Stimulated activated CD8-positive, alpha-beta memory T cell treated with anti-CD3 and anti-CD28 coated beads, Interleukin-7, amount 100 ng/mL, for 24 hours (primary cell): ENCODE measurements at places on chromosomes 4 and X.

DNA sequence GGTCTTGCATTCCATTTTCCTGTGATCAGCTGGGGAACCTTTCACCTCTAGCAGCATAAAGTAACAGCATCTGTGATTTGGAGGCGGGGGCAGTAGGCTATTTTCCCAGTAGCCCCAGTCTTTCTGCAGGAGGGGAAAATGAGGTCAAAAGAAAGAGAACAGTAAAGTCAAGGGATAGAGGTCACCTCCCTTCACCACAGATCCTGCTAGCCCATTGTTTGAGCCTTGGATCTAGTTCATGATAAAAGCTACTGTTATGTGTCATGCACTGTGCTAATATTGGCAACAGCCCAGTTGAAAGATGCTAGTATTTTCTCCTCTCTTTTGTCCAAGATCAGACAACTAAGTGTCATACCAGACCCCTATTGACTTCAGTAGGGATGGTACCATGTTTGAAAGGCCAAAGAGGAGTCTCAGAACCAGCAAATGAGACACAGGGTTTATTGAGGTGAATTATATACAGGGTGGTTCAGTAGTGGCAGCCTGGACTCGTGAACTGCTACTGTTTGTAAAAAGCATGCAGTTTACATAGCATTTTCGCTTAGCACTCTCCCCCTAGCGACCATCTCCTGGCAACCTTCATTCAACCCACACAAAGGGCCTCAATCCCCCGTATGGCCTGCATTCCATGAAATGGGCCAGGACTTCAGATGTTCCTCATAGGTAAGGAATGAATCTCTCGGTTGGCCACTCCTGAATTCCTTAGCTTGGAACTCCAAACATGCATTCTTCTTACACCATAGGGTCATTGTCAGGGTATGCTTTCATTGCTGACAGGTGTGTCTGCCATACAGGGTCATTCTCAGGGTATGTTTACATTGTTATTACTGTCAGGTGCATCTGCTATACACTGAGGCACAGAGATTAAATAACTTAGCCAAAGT is 170.0 kb upstream of the FRMPD4 start:
- DNase-seq, result no peak

- no peak for DNase-seq
These were observed 4.3 kb upstream of the LIMCH1 start for GRCh38 chr4:41533680-41534079.

- no peak for DNase-seq
These were observed 20.4 kb upstream of the FRMPD3 start for GRCh38 chrX:107429090-107429489.

GRCh38 chrX:120365968-120366367 is 4.1 kb downstream of the ATP1B4 start:
- DNase-seq, result no peak

- DNase-seq, result no peak
These were observed 240.8 kb upstream of the DDX53 start for GRCh38 chrX:22758807-22759481.

GRCh38 chrX:153496590-153496959 is 1.8 kb downstream of the BGN start:
- DNase-seq, result no peak

DNA sequence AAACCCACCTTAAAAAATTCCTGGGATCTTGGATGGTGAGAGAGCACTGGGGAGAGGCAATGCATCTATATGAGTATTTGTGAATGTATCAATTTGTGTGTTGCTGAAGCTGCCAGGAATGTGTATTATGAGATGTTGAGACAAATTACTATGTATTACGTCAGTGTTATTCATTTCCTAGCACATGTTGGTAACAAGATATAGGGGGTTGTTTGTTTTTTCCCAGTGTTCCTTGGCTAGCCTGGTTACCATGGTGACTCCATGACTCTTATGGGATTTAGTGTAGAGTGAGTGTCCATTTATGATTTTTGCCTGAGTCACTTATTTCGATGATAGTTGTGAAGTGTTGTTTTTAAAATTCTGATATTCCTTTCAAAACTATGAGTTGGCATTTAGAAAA is 65.6 kb downstream of the RAB40A start:
- DNase-seq, result no peak

DNA sequence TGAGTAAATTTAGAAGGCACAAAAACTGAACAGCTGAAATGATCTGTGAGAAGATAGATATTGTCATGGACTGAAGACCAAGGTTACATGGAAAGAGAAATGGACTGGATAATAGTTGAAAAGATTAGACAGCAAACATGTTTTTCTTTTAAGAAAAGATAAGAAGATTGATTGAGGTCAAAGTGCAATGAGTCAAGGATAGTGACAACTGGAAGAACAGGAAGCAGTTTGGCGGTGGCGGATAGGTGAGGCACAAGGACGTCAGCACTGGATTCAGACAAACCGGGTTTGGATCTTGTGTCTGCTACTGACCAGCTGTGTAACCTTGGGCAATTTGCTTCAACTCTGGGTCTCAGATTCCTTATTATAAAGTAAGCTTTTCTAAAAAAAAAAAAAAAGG is 2.0 kb upstream of the HPGD start:
- DNase-seq, result no peak

DNA sequence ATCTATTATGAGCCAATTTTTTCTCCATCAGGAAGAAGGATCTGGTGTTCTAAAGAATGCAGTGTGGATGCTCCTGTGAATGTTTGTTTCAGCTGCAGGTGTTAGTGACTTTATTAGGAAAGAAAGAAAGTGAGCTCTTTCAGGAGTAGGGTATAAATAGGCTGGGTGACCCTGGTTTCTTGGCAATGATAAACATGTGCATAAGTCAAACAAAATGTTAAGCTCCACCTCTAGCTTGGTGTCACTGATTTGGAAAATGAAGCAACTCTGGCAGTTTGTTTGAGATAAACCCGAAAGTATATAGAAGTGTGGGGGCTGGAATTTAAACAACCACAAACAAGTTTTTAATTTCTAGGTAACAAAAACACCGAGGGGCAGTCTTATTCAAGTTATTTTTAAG is 152.3 kb downstream of the COL4A6 start:
- no peak for DNase-seq

GRCh38 chr4:36509845-36510244 is 228.4 kb downstream of the DTHD1 start:
- DNase-seq, result no peak

DNA sequence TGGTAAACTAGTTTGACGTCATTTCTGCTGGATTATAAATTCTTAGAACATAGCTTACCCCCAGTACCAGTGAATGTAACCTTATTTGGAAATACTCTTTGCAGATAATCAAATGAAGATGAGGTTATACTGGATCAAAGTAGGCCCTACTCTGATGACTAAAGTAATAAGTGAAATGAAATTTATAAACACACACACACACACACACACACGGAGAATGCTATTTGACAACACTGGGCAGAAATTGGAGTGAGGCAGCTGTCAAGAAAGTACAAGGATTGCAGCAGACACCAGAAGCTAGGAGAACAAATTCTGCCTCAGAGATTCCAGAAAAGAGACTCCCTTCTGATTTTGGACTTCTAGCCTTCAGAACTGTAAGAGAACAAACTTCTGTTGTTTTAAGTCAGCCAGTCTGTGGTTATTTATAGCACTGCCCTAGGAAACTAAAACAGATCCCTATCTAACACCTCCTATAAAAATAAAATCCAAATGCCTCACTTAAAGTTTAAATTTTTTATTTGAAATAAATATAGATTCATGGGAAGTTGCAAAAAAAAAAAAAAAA is 448.6 kb downstream of the PCDH18 start:
- DNase-seq, result no peak

DNA sequence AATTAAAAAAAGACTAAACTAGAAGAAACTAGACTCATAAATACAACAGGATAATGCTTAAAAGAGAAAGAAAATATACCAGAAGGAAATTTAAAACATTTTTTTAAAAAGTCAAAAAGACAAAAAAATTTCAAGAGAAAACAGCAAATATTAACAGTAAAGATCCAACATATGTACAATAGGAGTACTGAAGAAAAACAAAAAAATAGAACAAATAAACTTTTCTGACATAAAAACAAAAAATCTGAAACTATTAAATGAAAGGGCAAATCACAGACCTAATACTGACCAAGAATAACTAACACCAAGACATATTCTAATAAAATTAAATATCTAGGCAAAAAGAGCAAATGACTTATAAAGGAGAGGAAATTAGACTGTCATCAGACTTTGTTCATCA is 11.5 kb downstream of the DNAJB14 start:
- no peak for DNase-seq

- DNase-seq, result no peak
These were observed 6.9 kb downstream of the CTBP1 start for GRCh38 chr4:1241936-1242505.

- no peak for DNase-seq
These were observed 154.7 kb downstream of the RAB28 start for GRCh38 chr4:13329340-13329850.

GRCh38 chrX:20947411-20947912 is 426.8 kb upstream of the CNKSR2 start:
- no peak for DNase-seq

- no peak for DNase-seq
These were observed 42.3 kb downstream of the TRIM2 start for GRCh38 chr4:153246446-153247115.

GRCh38 chrX:72054779-72055489 is 76.8 kb downstream of the RTL5 start:
- DNase-seq, result no peak

- DNase-seq, result no peak
These were observed 9.8 kb downstream of the EREG start for GRCh38 chr4:74374561-74375327.

- no peak for DNase-seq
These were observed 50.4 kb upstream of the TRAM1L1 start for GRCh38 chr4:117135634-117136354.

DNA sequence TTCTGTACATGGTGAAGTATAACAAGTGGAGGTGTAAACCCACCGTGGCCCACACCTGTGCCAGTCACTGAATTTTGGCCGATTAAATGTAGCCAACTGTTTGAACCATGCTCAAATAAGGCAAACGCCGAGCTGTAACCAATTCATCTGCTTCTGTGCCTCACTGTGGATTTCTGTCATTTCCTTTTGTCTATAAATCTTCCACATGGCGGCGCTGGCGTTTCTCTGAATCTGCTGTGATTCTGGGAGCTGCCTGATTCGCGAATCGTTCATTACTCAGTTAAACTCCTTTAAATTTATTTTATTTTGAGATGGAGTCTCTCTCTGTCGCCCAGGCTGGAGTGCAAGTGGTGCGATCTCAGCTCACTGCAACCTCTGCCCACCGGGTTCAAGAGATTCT is 19.2 kb downstream of the SUPT20HL2 start:
- no peak for DNase-seq

- DNase-seq, result no peak
These were observed 39.6 kb downstream of the SCD5 start for GRCh38 chr4:82758701-82759685.

GRCh38 chr4:142091085-142091513 is 454.7 kb downstream of the IL15 start:
- DNase-seq, result no peak

DNA sequence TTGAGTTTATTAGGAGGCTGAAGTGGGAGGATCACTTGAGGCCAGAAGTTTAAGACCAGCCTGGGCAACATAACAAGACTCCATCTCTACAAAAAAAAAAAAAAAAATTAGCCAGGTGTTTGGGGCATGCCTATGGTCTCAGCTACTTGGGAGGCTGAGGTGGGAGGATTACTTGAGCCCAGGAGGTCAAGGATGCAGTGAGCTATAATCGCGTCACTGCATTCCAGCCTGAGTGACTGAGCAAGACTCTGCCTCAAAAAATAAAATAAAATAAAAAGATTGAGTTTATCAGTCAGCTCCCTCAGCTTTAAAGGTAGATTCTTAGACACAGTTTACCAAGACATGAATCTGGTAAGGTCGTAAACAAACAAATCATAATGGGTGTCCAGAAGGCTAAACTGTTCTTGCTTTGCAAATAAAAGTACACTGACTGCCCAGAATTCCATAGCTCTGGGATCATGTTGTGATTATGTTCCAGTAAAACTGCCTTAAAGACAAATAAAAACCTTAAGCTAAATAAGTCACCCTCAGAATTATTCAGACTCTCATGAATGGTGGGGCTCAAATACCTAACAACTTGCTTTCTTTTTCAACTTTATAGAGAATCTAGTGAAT is 18.7 kb downstream of the APOO start:
- DNase-seq, result no peak

- no peak for DNase-seq
These were observed 226.2 kb downstream of the TACR3 start for GRCh38 chr4:103493450-103494159.

DNA sequence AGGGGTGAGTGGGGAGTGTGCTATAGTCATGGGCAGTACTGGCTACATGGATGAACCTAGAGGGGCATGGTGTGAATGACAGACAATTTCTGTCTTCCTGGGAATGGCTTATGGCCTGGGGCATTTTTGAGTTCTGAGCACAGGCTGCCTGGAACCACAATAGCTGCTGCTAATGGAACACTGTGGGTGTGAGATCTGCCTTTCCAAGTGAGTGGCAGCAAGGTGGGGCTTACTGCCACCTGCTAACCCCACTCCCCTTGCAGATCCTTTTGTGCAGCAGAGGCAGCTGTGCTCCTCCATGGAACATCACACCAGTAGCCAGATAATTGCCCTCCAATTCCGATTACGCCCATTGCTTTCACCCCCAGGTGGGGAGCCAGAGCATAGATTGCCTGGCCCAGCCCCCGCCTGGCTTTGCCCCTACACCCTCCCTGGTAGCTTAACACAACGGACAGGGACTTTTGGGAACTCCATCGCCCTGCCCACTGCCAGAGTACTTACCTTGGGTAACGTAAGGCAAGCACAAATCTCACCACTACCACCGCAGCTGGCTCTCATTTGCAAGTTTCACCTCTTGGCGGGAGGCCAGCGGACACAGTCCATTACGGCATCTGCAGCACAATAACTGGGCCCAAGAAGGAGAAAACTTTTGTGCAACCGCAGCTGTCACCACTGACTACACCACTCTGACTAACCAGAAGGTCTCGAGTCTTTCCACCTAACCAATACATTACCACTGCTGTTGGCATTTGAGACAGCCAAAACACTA is 421.2 kb upstream of the NWD2 start:
- DNase-seq, result no peak

GRCh38 chrX:10750581-10750980 is 130.2 kb upstream of the MID1 start:
- DNase-seq, result no peak

GRCh38 chr4:18859468-18859867 is 837.9 kb upstream of the LCORL start:
- no peak for DNase-seq

DNA sequence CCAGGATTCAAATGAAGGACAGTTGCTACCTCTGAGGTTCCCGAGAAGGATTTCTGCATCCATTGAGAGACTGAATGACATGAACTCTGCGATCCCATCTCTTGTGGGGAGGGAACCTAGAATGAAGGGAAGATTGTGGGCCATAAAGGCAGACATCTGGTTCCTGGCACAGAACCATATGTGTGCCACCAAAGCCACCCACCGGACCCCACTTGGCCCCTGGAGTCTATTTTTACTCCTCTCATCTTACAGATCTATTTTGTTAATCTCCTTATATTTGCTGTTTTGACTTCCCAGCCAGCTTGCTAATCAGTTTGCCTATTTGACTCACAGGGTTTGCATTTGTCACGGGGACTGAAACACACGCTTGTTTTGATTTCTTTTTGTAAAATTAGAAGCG is 7.3 kb downstream of the SOD3 start:
- DNase-seq, result no peak

- no peak for DNase-seq
These were observed 34.0 kb upstream of the PRR32 start for GRCh38 chrX:126785539-126785938.

GRCh38 chr4:80767944-80768343 is 262.6 kb upstream of the BMP3 start:
- DNase-seq, result no peak
